ENCODE measurements at places on chromosomes 3 and 15.

DNA sequence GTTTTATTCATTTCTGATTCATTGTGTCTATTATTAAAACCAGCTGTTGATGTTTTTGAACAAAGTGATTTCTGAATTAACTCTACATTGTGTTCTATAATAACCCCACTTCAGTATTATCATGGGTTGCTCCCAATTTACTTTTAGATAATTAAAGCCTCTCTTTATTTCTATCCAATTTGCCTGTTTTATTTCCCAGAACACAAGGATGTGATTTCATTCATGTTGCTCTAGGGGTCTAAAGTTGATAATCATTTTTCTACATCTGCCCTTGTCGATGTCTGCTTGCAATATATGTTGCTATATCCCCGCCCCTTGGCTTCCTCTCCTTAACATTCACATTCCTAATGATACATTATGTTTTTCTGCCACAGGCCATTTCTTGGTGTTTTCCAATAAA is 747.3 kb downstream of the CADM2 start:
- DNase-seq: no peak

GRCh38 chr3:129623447-129624118 is 17.1 kb upstream of the PLXND1 start:
- no peak for DNase-seq

- DNase-seq: no peak
Observed at GRCh38 chr15:50210462-50211157, 28.6 kb downstream of the SLC27A2 start.

- DNase-seq: no peak
Observed at GRCh38 chr15:82911458-82911857, 41.1 kb downstream of the HOMER2 start.

DNA sequence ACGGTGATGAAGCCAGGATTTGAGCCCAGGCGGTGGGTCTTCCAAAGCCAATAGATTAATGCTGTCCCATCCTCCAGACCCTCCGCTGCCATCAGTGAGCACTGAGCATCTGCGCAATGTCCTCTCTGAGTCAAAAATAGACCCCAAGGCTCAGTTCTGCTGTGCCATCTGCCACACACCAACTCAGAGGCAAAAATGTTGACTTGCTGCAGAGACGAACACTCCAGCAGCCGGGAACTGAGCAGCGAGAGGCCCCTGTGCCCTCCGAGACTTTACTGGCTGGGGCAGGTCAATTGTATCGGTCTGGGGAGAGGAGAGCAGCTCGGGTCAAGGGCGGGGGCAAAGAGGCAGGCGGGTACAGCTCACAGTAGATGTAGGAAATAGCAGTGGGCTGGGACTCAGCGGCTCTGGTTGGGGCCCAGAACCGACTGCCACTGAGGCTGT is 41.5 kb upstream of the ATP2B2 start:
- no peak for DNase-seq
